Immature natural killer cell (primary cell): ENCODE measurements at places on chromosomes 11 and 22. TPM values are rescaled to one million over a fixed set of nuclear protein-coding genes. Genes with fewer than 3 reads are reported as not detected.

DNA sequence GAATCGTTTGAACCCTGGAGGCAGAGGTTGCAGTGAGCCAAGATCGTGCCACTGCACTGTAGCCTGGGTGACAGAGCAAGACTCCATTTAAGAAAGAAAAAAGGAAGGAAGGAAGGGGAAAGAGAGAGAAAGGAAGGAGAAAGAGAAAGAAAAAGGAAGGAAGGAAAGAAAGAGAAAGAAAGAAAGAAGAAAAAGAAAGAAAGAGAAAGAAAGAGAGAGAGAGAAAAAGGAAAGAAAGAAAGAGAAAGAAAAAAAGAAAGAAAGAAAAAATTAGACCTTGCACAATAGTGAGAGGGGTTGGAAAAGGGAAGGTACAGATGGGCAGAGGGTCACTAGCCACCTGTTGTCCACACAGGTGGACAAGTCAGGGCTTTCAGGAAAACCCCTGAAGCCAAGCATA lies 57.6 kb upstream of the RTL6 start:
- H3K36me3 ChIP-seq = no peaks in the 10 kb centered on the region
- H3K27me3 ChIP-seq = peaks cover 7% of the 10 kb centered on the region
- H3K4me1 ChIP-seq = no peaks in the 10 kb centered on the region
- H3K27ac ChIP-seq = no peak overlapping the region

DNA sequence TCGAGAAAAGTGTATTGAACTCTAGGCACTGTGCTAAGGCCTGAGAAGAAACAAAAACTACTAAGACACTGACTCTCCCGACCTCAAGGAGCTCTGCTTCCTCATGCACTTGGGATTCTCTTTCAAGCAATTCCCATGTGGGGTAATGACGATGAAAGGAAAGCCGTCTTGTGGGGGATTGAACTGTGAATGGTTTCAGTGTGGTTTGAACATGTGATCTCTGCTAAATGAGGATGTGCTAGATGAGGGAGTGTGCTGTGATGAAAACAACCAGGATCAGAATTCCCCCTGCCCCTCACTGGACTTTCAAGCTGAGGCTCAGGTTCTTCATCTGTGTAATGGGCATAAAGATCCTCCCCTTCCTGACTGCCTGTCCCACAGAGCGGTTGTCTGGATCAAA lies 74.9 kb downstream of the DEPDC5 start:
- no peaks in the 10 kb centered on the region for H3K27me3 ChIP-seq
- no peaks in the 10 kb centered on the region for H3K4me1 ChIP-seq
- H3K27ac ChIP-seq = no peak overlapping the region
- no peak for DNase-seq
- H3K36me3 ChIP-seq = peaks cover 27% of the 10 kb centered on the region

OR4B1 gene
- not detected for polyA plus RNA-seq

- H3K27me3 ChIP-seq = no peaks in the 10 kb centered on the region
- H3K4me1 ChIP-seq = no peaks in the 10 kb centered on the region
- no peaks in the 10 kb centered on the region for H3K36me3 ChIP-seq
- no peak overlapping the region for H3K4me3 ChIP-seq
- H3K27ac ChIP-seq = no peak overlapping the region
These were observed 564.7 kb downstream of the KCNA4 start for GRCh38 chr11:29452146-29452545.

GRCh38 chr22:35921044-35921443 lies 107.6 kb downstream of the RBFOX2 start:
- no peak overlapping the region for H3K4me3 ChIP-seq
- H3K4me1 ChIP-seq = no peaks in the 10 kb centered on the region
- H3K27me3 ChIP-seq = no peaks in the 10 kb centered on the region
- no peaks in the 10 kb centered on the region for H3K36me3 ChIP-seq

GRCh38 chr22:44266796-44267760 lies 45.7 kb downstream of the SHISAL1 start:
- no peak overlapping the region for H3K27ac ChIP-seq
- no peaks in the 10 kb centered on the region for H3K4me1 ChIP-seq
- no peak overlapping the region for H3K4me3 ChIP-seq
- H3K27me3 ChIP-seq = no peaks in the 10 kb centered on the region
- H3K36me3 ChIP-seq = no peaks in the 10 kb centered on the region

DBX1 gene
- not detected for polyA plus RNA-seq

DNA sequence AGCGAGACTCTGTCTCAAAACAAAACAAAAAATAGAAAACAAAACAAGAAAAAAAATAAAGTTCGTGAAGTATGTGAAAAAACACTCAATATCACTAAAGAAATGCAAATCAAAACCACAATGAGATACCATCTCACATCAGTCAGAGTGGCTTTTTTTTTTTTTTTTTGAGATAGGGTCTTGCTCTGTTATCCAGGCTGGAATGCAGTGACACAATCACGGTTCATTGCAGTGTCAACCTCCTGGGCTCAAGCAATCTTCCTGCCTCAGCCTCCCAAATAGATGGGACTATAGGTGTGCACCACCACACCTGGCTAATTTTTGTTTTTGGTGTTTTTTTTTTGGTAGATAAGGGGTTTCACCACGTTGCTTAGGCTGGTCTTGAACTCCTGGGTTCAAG lies 37.5 kb downstream of the ATG16L2 start:
- no peaks in the 10 kb centered on the region for H3K27me3 ChIP-seq
- H3K4me1 ChIP-seq = no peaks in the 10 kb centered on the region
- DNase-seq = no peak

DNA sequence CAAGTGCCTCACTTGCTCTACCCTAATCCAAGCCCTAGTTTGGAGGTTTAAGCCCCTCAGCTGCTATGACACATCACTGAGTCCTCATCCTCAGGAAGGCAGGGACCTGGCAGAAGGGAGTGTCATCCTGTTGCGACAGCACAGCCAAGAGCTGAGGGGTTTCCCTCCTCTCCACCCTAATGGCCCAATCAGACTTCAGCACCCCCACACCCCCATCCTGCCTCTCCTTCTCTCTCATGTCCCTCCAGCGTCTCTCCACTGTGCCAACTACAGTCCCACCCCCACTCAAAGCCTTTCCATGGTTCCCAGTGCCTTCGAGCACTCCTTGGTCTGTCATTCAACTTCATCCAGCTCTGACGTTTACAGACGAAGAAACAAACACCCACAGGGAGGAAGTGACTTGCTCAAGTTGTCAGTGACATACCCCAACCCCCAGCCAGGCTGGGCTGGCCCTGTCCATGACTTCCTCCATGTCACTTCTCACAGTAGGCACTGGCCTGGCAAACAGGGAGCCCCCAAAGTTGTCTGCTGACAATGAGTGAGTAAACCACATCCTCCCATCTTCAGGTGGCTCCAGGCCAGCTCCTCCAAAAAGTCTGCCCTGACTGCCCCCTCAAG lies 15.6 kb downstream of the ARAP1 start:
- DNase-seq = peak; percentile 93
- peaks cover 27% of the 10 kb centered on the region for H3K27me3 ChIP-seq
- peaks cover 90% of the 10 kb centered on the region for H3K4me1 ChIP-seq
- H3K27ac ChIP-seq = peak overlapping the region; percentile 100

DNA sequence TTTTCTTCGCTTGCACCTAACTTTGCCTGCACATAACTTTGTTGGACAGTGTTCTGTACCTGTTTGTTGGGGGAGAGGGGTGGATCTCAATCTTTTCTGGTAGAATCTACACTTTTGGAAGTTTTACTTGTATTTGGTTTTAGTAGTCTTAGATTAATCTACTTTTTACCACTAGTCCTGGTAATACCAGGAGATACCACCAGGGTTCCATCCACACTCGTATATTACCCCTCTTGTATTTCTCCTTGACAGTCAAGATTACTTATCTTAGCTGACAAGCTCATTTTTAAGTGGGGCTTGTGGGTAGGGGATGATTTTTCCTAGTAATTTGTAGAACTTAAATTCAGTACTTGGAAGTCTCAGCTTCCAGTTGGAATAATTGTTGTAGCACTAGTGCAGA lies 37.3 kb upstream of the TECTA start:
- no peak overlapping the region for H3K27ac ChIP-seq
- no peak for DNase-seq
- H3K4me1 ChIP-seq = no peaks in the 10 kb centered on the region
- H3K27me3 ChIP-seq = no peaks in the 10 kb centered on the region

DNA sequence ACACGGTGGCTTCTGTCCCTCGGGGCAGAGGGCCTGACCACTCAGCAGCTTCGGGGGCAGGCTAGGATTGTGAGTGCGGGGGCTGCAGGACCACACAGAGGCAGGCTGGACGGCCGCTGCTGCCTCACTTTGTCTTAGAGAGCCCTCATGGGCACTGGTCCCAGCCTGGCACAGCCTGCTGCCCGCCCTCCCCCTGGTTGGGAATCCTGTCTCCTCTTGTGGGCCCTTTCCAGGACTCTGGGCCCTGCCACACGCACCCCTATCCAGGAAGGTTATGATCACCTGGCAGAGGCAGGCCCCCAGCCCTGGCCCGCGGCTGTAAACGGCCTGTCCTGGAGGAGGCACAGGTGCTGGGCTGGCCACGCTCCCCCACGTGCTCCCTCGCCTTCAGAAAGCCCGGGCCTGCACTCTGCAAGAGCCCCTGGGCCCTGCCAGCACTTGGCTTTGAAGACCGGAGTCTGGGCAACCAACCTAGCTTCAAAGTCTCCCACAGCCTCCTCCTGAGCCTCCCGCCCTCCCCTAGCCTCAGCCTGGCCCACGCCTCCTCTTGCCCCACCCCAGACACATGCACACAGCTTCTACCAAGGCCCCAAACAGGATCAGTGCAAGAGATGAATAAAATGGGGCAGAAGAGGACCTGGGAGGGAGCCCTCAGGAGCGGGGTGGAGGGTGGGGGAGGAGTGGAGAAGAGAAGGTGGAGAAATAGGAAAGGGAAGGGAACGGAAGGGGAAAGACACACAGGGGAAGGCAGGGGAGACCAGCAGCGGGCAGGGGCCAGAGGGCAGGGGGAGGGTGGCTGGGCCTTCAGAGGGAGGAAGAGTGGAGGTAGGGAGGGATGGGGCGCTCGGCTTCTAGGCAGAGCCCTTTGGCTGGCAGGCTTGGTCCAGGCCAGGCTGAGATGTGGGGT lies 31.0 kb downstream of the SYT7 start:
- H3K4me1 ChIP-seq = no peaks in the 10 kb centered on the region
- no peak overlapping the region for H3K27ac ChIP-seq
- no peak for DNase-seq

GRCh38 chr11:17351510-17352176 lies at the start of gene NCR3LG1:
TSS of gene NCR3LG1 (plus strand) at chr11:17351800. CDS start at chr11:17351970, 170 bp downstream.
- H3K4me3 ChIP-seq = peak within 1 kb of the TSS; percentile 95
- peaks cover 21% of the 10 kb centered on the region for H3K27me3 ChIP-seq
- peak; percentile 75 for DNase-seq
- H3K4me1 ChIP-seq = peaks cover 32% of the 10 kb centered on the region
- peak within 1 kb of the TSS; percentile 91 for H3K27ac ChIP-seq
- H3K36me3 ChIP-seq = no peaks in the 10 kb centered on the region
